ENCODE measurements at places on chromosomes 7 and 10.
A peak's percentile ranks its signal among the peaks of the same experiment; 100 is the strongest.

- no peak for DNase-seq
Observed at GRCh38 chr7:86748843-86749719, 105.4 kb downstream of the GRM3 start.

DNA sequence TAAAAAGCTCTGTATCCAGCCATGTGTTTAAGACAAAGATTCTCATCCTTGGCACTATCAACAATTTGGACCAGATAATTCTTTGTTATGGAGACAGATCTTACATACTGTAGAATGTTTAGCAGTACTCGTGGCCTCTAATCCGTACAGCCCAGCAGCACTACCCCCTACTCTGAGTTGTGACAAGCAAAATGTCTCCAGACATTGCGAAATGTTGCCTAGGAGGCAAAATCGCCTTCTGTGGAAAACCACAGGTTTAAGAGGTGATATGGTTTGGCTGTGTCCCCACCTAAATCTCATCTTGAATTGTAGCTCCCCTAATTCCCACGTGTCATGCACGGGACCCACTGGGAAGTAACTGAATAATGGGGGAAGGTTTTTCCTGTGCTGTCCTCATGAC is 186.7 kb downstream of the CHCHD3 start:
- DNase-seq = peak; percentile 20

DNA sequence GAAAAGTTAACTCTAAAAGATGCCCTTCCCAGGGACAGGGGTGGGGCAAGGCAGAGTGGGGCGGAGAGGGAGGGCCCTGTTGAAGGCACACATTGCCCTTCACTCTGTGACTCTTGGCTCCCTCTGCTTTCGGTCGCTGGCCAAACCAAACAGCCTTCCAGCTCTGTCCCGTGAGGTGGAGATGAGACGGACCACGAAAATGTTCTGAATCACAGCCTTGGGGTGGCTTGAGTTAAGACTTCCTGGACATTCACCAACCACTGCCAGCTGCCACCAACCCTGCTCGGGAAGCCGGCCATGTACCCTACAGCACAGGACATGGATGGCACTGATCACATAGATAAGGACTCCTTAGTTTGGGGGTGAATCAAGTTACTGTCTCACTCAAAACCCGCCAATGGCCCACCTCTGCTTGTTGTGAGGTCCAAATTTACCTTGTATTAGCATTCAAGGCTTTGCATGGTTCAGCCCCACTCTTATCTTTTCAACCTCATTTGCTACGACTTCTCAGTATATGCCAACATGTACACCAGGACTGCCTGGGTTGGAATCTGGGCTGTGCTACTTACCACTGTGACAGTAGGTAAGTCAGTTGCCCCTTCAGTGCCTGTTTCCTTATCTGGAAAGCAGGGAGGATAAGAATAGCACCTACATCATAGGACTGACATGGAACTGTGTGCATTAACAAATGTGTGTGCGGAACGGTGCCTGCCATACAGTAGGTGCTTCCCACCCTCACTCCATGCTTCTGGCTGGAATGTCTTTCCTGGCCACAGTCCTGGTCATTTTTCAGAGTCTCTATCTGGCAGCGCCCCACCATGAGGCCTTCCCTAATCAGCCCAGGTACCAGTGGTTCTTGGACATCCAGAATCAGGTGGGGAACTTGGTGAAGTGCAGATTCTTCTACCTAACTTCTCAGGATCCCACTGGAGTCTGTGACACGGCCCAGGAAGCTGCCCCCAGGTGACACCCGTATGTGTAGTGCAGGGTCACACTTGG is 28.0 kb downstream of the ITPRIP start:
- no peak for DNase-seq

GRCh38 chr7:19020711-19021110 is 96.7 kb downstream of the TWIST1 start:
- DNase-seq = no peak

- DNase-seq = no peak
Observed at GRCh38 chr10:70052462-70053217, at the start of gene MACROH2A2. Gene MACROH2A2, plus strand, starts transcription at chr10:70052846. Its CDS starts 22,813 bp downstream, at chr10:70075659.

DNA sequence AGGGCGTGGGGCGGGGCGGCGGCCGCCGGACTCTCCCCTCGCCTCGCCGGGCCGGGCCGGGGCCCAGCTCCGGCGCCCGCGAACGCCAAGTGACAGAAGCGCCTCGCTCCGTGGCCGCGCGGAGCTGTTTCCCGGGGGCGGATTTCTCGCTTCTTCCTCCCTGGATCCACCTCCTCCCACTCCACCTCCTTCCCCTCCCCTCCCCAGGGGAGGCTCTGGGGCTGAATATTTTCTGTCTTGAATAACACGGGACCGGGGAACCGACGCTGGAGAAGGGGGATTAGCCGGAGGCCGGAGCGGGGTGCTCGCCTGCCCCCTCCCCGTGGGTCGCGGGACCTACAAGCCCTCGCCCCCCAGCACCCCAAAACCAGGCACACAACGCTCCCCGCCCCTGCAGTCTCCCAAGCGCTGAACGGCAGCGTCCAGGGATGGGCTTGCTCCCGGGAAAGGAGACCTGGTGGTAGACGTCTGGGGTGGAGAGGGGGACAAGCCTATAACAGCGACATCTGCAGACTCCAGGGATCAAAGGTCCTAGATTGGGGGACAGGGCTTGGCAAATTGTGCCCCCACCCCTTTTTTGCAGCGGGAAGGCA is at the start of gene ARHGAP21:
Gene ARHGAP21 (minus strand): TSS at position 100 of the 593 bp plus-strand sequence. CDS start 1,988 bp downstream, outside the sequence.
- DNase-seq = peak; percentile 60

- DNase-seq = no peak
Observed at GRCh38 chr10:36089790-36090440, 447.8 kb upstream of the FZD8 start.

- no peak for DNase-seq
Observed at GRCh38 chr10:1638889-1639419, 98.4 kb downstream of the ADARB2 start.

- no peak for DNase-seq
Observed at GRCh38 chr7:22094413-22095342, 149.0 kb upstream of the CDCA7L start.

- DNase-seq = no peak
Observed at GRCh38 chr10:72790216-72790990, 98.5 kb downstream of the MCU start.

- DNase-seq = no peak
Observed at GRCh38 chr10:121804460-121804859, 123.4 kb downstream of the ATE1 start.

GRCh38 chr10:118955951-118956801 is 73.3 kb upstream of the NANOS1 start:
- DNase-seq = no peak

DNA sequence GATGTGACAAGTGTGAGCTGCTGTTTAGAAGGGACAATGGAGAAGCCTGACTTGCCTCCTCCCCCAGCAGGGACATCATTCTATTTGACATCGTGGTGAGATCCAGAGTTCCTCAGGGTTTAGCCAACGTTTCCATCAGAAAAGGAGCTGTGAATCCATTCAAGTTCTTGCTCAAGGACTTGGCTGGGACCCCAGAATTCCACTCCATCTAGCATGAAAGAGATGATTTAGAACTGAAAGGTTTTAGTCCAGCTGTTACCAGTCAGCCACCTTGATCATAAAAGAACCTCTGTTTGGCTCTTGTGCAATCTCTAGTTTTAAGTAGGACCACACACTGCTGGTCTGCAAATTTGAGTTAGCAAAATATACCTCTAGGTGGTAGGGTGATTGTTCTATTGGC is 337.6 kb downstream of the FRMD4A start:
- DNase-seq = no peak

GRCh38 chr7:3517344-3517743 is 216.3 kb downstream of the SDK1 start:
- DNase-seq = no peak

GRCh38 chr10:132146941-132147915 is 39.5 kb upstream of the DPYSL4 start:
- DNase-seq = no peak

DNA sequence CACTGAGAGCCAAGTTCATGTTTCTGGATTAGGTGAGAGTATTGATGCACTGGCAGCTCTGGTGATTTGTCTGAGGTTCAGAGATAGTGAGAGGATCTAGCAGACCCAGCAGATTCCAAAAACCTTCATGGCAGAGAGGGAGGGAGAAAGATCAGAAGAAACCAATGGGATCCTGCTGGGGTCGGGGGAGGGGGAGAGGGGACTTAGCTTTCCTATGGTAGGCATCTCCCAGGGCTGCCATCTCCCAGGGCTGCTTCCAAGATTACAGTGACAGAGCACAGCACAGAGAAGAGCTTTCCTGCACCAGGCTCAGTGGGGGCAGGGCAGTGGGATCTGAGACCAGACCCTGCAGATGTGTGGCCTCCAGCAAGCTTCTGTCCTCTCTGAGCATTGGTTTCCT is 76.8 kb upstream of the GDF10 start:
- no peak for DNase-seq

DNA sequence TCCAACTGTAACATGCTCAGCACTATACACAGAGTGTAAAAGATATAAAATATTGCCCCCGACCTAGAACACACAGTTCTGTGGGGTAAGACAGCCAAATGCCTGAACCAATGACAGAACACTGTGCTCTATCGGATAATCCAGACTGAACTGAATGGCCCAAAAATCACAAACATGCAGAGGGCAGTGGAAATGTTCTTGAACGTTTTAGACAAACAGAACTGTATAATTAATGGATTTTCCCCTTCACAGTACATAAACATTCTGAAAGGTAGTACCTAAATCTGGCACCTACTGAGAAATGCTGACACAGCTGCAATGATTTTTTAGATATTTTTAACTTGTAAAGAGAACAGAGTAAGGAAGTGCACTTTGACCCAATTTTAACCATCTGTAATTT is 33.4 kb downstream of the PARD3 start:
- no peak for DNase-seq

- no peak for DNase-seq
Observed at GRCh38 chr10:75110006-75110632, 1.3 kb upstream of the SAMD8 start.

DNA sequence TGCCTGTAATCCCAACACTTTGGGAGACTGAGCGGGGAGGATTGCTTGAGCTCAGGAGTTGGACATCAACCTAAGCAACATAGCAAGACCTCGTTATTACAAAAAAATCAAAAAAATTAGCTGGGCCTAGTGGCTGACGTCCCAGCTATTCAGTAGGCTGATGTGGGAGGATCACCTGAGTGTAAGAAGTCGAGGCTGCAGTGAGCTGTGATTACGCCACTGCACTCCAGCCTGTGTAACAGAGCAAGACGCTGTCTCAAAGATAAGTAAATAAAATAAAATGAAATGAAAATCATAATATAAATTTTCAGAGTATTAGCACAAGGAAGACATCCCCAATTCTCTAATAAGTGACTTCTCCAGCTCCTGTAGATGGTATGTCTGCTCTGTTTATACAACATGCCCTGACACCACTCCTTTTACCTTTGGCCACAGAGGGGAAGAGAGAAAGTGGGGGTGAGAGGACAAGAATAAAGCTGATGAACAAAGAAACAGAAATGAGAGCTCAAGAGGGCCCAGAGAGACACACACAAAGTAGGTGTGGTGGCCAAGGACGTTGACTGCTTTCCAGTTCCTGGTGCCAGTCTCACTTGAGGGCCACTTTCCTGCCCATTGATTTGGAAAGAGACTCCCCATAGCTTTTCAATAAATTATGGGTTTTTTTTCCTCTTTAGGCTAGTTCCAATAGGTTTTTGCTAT is 62.9 kb downstream of the PTTG1IP2 start:
- no peak for DNase-seq

DNA sequence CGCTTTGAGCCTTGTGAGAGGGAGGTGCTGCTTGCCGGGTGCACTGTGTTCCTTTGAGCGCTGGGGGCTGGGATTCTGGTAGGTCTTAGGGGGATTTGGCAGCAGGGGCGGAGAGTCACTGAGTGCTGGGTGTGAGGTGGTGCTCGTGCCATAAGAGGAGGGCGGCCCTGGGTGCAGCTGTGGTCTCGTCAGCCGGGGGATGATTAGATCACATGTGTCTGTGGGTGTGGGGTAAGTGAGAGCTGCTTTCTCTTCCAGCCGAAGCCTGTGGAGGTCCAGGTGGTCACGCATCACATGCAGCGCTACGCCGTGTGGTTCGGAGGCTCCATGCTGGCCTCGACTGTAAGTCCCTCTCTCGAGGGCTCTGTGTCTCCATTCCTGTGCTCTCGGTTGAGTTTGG is 93.7 kb downstream of the ACTR3B start:
- DNase-seq = no peak

DNA sequence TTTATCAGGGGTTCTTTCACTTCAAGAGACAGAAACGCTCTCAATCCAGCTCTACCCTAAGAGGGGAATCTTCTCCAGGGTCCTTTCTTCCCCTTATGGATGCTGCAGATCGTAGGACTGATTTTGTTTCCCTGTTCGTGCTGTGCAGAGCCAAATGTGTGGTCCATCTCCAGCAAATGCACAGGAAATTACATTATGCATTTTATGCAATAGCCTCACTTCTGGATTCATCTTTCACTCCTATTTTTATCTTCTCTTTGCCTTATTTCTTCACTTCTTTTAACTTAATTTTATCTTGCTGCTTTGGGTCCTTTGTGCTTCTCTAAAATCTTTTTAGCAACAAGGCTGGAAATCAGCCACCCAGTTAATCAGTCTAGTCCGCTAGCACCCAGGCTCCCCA is 184.5 kb upstream of the INHBA start:
- DNase-seq = no peak

DNA sequence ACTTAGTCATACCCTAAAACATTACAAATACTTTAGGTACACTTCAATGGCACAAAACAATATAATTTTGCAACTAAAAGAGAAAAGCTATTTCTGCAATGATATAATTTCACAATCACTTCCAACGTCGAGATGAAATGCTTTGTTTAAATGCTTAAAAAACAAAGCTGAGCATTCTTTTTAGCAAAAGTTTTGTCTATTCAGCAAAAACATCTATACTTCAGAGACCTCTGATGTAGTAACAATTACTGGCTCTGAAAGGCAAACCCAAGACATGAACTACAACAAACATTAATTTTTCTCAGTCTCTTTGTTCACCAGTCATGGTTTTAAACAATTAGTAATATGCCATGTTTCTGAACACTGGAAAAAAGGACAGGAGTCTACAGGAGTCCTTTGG is 16.4 kb downstream of the OAT start:
- no peak for DNase-seq

- no peak for DNase-seq
Observed at GRCh38 chr10:118357841-118358240, 15.7 kb upstream of the FAM204A start.

DNA sequence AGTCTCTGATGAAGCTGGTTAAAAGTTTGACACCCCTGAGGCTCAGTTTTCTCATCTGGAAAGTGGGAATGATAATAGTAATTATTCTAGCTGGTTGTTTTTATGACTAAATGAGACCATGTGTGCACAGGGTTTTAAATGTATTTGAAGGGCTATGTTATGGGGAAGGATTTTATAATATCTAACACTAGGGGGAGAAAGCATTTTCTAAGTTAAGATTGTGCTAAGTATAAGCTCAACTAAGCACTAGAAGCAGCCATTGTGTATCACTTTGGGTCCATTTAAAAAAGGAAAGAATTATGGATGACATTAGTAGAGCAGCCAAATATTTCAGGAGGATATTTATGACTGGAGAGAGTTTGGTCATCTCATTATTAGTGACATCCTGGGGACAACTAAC is 49.5 kb upstream of the CREB5 start:
- DNase-seq = no peak

DNA sequence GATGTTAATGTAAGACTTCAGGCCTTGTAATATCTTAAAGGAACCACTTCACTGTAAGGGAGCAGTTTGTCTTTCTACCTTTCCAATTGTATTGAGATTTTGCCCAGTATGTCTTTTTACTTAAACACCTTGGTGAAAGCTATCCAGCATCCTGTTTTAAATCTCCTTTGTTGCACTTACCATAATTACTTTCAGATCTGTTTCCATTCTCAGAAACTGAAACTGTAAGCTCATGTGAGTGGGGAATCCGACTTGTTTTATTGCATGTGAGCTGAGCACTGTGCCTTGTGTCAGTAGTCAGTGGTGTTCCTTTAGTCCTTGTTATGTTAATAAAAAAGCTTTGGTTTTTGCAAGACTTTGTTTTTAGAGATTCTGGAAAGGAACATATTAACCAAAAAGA is 42.2 kb downstream of the BMPR1A start:
- peak; percentile 40 for DNase-seq
